CD4-positive, alpha-beta T cell (primary cell): ENCODE measurements at places on chromosomes 5 and 9. TPM values are rescaled to one million over a fixed set of nuclear protein-coding genes. Genes with fewer than 3 reads are reported as not detected.

PCDHGA9 gene
- not detected for total RNA-seq

TXNDC8 gene
- not detected for total RNA-seq

PCSK5 gene
- 15.2 TPM for total RNA-seq

UGT3A2 gene
- total RNA-seq = not detected

OGN gene
- 0.11 TPM for total RNA-seq

DNA sequence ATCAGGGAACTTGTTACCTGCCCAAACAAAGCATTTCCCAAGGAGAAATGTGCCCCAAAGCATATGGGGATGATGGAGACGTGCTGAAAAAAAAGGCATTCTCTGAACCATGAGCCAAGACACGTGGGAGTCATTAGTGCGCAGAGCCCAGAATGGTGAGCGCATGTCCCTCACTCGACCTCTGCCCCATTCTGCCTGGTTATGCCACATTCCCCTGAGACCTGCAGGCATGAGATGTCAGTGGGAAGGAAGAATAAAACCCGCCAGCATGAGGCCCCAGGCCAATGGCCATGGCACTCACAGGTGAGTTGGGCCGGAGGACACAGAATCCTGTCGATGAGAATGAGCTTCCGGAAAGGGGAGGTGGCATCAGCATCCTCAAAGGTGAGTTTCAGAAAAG, 228.9 kb downstream of the CDK5RAP2 start:
- H3K27me3 ChIP-seq = no peaks in the 10 kb centered on the region
- DNase-seq = no peak
- H3K4me3 ChIP-seq = no peak overlapping the region
- no peaks in the 10 kb centered on the region for H3K36me3 ChIP-seq
- no peak overlapping the region for H3K27ac ChIP-seq

GRCh38 chr5:95191330-95191729, 93.6 kb downstream of the MCTP1 start:
- no peaks in the 10 kb centered on the region for H3K4me1 ChIP-seq
- H3K36me3 ChIP-seq = no peaks in the 10 kb centered on the region
- H3K27me3 ChIP-seq = no peaks in the 10 kb centered on the region
- no peak overlapping the region for H3K4me3 ChIP-seq

DNA sequence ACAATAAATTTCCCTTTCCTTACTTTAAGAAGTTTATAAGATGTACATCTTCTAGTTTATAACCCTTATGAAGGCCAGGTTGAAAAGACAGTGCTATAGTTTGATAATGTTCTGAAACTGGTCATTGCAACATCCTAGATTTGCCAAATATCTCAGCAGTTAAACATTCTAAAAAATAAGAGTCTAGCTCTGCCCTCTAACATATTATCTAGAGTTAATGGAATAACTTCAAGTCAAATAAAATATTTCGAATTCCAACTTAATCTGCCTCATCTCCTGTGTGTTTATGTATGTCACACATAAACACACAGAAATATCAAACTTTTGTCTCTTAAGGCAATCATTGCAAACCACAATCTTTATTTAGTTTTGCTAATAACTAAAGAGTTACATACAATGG, 796.6 kb downstream of the TLE1 start:
- no peak overlapping the region for H3K27ac ChIP-seq
- no peaks in the 10 kb centered on the region for H3K4me1 ChIP-seq
- DNase-seq = no peak
- H3K4me3 ChIP-seq = no peak overlapping the region
- no peaks in the 10 kb centered on the region for H3K27me3 ChIP-seq
- no peaks in the 10 kb centered on the region for H3K36me3 ChIP-seq

DNA sequence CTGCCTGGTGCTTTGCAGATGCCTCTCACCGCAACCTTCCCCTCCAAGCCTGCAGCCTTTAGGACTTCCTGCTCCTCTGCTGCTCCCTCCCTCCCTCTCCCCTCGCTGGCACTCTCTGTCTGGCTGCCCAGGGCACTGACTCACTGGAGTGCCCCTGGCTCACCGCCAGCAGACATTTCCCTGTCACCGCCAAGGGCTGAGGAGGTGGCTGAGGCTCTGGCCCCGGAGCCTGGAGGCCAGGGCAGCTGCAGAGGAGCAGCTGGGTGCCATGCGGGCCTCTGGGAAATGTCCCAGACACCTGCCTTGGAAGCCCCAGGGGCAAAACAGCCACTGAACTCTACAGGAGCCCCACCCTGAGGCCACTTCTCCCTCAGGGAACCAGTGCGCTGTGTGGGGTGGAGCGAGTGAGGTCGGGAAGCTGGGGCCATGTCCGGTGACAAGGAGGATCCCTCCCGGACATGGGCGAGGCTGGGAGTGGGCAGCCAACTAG, 53.4 kb downstream of the TENT4A start:
- H3K36me3 ChIP-seq = no peaks in the 10 kb centered on the region
- H3K27ac ChIP-seq = no peak overlapping the region
- peaks cover 14% of the 10 kb centered on the region for H3K4me1 ChIP-seq
- peak; percentile 23 for DNase-seq
- H3K4me3 ChIP-seq = no peak overlapping the region
